ENCODE measurements at places on chromosomes 3 and 15.

GRCh38 chr3:55546866-55547669, 60.0 kb upstream of the WNT5A start:
- DNase-seq: no peak

GRCh38 chr3:102159810-102160451, 274.9 kb upstream of the ZPLD1 start:
- no peak for DNase-seq

DNA sequence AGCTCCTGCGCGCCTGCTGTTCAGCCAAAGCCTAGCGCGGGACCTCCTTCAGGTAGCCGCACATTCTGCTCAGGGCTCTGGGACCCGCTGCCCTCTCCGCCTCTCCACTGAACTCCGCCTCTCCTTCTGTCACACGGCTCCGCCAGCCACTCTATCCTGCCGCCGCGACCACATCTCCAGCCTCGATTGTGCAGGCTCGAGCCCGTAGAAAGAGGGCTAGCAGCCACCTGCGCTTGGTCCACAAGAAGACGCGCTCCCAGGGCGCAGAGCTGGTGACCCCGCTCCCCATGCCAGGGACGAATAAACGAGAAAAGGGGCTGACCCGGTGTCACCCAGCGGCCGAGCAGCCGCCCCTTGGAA, 1.1 kb upstream of the VIPR1 start:
- DNase-seq: no peak

- DNase-seq: no peak
Measured at GRCh38 chr15:35522061-35522460, 23.9 kb downstream of the DPH6 start.

DNA sequence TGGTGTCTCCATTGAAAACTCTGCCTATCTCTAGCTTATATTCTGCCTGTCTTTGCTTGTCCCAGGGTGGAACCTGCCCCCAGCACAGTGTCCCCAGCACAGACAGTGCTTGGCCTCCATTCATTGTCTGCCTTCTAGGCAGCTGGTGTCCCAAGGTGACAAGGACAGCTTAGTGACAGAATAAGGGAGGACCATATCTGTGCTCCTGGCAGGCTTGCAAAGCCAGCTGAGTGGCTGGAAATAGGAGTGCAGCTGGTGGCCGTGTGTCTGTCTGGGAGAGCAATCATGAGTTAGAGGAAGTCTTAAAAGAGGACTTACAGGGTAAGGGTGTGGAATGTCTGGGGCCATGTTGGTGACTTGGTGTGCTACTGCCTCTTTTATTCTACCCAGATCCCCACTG, 33.4 kb downstream of the SCN5A start:
- DNase-seq: no peak

DNA sequence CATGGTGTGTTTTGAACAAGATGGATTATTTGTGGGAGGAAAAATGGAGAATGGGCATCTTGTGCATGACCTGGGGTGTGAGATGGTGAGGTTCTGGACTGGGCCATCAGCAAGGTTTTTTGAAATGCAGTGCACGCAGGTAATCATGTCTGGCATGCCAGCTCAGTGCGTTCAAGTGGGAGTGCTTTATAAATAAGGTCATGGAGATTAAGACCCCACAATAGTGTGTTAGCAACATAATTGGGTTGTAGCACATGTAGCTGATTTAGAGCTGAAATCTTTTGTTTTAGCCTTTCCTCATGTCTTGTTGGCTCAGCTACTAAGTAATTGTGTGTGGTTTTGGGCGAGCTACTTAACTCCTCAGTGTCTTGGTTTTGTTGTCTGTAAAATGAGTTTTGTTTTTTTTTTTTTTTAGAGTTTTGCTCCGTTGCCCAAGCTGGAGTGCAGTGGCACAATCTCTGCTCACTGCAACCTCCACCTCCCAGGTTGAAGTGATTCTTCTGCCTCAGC, 3.9 kb upstream of the CACNA1D start:
- no peak for DNase-seq

DNA sequence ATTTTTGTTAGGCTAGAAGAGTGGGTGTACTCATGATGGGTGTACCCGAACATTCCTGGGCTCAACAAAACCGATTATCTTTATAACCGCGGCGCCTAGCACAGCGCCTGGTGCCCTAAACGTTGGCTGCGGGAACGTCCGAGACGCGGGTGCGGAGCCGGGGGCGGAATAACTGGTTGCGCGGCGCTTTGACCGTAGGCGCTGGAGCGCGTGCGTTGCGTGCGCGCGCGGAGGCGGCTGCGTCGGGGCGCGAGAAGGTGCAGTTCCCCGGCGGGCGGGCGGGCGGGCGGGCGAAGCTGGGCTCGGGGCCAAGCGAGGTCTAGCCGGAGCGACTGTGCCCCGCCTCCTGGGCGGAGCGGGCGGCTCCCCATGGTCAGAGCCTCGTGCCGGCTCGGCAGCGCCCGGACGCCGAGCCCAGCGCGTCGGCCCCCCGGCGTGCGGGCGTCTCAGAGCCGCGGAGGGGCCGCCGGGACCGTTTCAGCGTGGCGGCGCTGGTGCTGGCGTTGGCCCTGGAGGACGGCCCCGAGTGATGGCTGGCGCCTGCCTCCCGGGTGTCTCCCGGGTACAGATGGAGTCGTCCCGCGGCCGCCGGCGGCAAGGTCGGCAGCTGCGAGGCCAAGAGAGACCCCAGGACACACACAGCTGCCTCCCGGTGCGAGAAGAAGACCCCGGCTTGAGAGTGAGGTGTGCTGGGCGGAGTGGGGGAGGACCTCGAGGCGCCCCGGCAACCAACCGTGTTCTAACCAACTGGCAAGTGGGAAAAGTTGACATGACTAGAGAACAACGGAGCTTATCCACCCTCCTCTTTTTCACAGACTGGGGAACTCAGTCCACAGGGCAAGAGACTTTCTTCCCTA, at the start of gene PLAAT1:
Gene PLAAT1, plus strand, starts transcription at position 373 of the 857 bp plus-strand sequence. CDS start 14,429 bp downstream, outside the sequence.
- no peak for DNase-seq

DNA sequence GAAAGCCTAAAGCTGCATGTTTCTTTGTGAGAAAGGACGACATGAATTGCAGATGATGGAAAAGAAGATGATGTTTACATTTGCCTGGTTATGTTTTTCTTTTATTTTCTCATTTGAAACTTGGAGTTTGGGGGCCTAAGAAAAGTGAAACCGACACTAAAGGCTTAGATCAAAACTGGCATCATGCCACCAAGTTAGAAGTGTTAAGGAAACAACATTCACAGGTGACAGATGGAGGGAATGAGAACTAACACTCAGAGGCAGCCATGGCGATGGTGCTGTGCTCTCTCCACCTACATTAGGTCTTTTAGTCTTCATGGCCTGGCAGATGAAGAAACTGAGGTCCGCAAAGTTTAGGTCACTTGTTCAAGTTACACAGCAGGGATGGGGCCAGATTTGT, 923.6 kb downstream of the TUSC7 start:
- DNase-seq: no peak

GRCh38 chr3:174233511-174233910, 625.6 kb upstream of the NAALADL2 start:
- no peak for DNase-seq

DNA sequence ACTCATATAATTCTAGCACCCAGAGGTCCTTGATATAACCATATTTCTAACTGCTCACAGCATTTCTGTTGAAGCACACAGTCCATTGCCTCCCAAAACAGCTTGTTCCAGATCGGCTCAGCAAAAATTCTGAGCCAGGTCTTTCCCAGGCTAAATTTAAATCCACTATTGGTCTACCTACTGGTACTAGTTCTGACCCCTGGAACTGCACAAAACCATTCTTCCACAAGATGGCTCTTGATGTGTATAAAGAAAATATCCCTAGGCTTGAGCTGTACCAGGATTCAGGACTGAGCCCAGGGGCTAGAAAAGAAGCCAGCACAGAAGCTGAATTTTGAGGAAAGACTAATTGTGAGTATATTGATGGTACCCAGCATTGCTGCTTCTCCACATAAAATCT, 75.4 kb upstream of the ABHD17C start:
- no peak for DNase-seq

- no peak for DNase-seq
Measured at GRCh38 chr15:61011576-61012336, 217.3 kb downstream of the RORA start.
